ENCODE measurements at places on chromosomes 2 and 18.

DNA sequence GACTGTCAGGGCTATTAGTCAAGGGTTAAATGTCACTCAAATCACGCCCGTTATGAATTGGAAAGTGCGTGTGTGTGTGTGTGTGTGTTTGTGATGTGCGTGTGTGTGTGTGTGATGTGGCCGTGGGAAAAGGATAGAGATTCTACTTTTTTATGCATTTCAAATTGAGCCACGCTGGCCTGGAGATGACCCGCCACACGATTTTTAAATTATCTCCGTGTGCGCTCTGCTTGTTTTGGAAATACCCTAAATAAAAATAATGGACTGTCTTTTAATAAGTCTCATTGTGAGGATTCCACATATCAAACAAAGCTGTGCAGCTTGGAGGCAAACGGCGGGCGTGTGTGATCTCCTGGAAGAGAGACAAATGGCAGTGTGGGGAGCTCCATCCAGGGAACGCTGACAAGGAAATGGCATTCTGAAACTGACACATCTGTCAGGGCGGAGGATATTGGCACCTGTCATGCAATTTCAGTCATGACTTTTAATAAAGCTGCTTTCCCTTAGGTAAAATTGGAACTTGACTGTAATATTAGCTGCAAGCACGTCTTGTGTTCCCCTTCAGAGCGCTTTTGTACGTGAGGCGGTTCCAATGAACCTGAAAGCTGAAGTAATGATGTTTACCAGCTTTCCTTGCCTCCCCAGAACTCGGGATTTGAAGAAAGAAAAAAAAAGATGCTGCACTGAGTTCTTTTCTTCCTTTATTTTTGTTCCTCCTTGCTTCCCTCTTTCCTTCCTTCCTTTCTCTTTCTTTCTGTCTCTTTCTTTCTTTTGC, 381.8 kb upstream of the SMIM21 start:
- DNase-seq: no peak

- no peak for DNase-seq
Observed at GRCh38 chr2:216765761-216766262, 70.5 kb upstream of the IGFBP5 start.

GRCh38 chr2:233598952-233599351, 18.5 kb upstream of the UGT1A8 start:
- no peak for DNase-seq

- DNase-seq: no peak
Observed at GRCh38 chr2:202064171-202064880, 8.7 kb upstream of the KIAA2012 start.

DNA sequence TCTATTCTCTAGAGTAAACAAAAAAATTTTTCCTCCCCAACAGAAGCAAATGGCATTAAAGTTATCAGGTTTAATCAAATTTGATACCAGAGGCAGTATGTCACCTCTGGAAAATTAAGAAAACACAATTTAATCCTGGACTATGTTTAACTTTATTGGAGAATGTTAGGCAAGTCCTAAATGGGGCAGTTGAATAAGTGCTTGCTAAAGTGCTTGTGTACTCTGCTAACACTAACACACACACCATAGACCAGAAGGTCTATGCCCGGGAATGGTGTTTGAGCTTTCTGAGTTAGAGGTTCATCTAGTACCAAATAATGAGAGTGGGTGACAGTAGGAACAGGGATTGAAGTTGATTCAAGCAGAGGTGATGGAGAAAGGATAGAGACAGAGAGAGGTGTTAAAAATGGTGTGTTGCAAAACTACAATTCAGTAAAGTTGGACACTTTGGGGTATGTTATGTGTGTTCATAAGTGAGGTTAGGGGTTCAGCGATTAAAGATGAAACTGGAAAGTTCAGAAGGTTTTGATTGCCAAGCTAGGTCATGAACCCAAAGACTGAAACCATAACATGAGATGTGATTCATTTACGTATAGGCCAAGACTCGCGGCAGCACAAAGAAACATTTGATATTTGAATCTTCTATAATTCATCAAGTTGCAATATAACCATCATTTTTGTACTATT, 40.5 kb upstream of the PEX13 start:
- no peak for DNase-seq

DNA sequence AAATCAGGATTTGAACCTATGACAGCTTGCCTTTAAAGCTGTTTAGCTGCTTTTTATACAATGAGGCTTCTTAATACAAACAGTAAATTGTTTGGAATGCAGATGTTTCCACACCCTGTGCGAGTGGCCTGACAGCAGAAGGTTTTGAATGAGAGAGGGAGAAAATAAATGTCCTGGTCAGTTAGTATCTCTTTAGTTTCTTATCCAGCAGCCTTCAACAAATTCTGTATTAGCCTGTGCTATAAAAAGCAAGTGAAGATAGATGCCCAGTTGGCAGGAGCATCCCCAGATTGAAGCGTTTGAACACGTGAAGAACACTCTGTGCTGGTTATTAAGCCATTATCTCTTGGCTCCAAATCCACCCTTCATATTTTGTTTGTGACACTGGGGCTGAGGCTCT, 70.6 kb downstream of the CERS6 start:
- DNase-seq: no peak

DNA sequence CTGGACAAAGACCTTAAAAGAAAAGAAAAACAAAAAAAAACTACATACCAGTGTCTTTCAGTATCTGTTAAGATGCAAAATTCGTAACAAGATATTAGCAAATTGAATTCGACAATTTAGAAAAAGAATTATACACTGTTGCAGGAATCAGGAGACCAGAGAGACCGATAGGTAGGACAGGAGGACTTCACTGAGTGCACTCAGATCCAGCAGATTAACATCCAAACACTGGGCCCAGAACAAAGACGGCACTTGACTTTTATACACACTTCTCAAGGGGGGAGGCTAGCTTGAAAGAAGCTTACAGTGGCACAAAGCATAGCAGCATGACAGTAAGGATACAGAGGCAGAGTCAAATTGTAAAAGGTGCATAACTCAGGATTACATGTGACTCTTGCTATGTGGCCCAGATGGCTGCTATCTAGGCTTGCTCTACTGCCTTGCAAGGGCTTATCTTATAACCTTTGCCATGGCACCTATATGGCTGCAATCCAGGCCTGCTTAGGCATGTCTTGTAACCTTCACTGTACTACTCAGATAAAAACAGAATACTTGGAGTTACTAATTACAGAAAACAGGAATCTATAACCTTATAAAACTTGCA, 507.3 kb upstream of the LRRTM4 start:
- DNase-seq: no peak

- no peak for DNase-seq
Observed at GRCh38 chr2:33272001-33272400, 204.4 kb upstream of the RASGRP3 start.

GRCh38 chr2:44290261-44290660, 15.0 kb downstream of the SLC3A1 start:
- no peak for DNase-seq

GRCh38 chr18:78542204-78542603, 437.4 kb upstream of the SALL3 start:
- DNase-seq: no peak

DNA sequence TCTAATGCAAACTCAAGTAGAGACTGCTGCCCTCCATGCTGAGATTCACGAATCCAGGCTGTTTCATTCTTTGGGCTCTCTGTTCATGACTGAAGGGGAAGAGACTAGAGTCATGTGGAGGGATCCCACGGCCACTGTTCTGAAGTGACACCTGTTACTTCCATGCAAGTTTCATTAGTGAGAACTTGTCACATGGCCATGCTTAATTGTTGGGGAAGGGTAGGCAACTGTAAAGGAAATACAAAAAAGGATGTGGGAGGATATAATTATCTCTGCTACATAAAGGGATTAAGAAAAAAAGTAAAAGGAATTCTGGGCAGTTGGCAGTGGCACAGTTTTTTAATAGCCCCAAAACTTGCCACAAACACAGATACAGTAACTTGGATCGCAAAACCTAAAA, 28.0 kb upstream of the PSME4 start:
- no peak for DNase-seq

GRCh38 chr18:39406941-39407340, 1841.3 kb upstream of the CELF4 start:
- DNase-seq: no peak

- no peak for DNase-seq
Observed at GRCh38 chr2:152468899-152469692, 134.1 kb downstream of the FMNL2 start.

DNA sequence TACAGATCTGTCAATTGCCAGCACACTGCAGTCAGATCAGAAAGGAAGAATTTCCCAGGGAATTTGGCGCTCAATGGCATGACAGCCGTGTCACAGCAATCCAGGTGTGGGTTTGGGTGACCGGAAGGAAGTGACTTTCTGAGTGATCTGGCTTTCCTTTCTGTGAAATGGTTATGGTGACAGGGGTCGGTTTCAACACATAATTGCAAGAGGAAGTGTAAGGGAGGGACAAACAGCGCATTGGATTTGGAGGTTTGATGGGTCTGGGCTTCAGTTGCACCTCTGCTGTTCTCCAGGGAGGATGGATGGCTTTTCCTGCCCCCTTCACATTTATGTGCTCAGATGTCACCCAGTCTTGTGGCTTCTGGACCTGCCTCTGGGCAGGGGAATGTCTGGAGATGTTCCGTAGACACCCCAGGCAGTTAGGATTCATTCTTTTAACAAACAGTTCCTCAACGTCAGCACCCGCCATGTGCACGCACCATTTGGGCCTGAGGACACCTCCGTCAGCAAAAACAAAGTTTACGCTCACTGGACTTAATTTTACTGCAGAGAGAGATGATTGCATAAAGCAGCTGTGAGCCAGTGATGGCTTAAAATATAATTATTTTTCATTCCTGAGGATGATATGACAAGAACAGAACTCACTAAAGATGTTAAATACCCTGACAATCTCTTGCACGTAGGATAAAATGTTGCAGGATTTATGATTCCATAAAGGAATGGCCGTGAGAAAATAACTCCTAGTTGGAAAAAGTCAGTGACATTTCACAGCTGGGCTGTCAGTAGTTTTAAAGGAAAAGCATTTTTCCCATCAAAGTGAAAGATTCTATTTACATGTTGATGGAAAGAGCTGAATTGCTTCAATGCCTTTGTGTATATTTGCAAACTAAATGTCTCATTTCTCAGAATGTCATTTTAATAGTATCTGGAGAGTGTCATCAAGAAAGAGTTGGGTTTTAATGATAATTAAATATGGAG, 36.9 kb downstream of the MBP start:
- DNase-seq: no peak

DNA sequence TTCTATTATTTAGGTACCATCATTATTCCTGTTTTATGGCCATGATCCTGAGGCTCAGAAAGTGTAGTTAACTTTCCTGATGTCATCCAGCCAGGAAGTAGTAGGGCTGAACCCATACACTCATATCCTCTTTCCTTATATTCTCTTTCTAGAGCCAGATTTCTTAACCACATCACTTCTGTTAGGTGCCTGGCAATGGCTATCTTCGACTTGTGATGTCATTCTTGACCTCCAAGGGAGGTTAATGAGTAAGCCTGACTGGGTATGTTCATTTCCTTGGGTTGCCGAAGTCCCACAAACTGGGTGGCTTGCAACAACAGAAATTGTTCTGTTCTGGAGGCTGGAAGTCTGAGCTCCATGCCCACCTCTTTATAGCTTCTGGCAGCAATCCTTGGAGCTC, 43.4 kb downstream of the ITGB6 start:
- DNase-seq: no peak

GRCh38 chr2:54419388-54419787, 36.7 kb upstream of the SPTBN1 start:
- DNase-seq: no peak

DNA sequence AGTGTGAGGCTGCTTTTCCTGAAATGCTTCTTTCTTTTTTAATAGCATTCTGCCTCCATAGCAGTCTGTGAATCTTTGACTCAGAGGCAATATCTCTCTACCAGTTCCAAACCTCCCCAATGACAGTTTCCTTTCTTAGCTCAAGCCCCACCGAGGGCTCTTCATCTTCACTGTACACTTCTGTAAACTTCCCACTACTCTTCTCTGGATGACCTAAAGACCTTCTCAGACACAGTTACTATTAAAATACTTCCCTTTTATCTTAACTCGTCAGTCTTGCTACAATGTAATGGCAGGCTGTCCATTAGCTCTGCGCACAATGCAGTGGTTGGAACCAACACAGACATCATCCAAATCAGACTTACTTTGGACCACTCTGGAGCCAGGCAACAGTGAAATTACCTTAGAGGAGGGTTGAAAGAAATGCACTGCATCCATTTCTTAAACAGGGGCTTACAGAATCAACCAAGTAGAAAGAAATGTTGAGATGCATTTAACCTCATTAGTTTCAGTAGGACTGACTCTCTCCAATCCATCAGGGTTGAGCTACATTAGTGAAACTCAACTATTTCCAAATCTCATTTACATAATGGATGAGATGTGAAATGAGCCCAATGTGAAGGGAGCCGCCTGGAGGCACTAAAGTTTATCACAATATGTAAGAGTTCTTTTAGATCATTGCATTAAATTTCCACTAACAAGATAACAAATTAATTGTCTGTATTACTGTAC, 343.8 kb downstream of the SETBP1 start:
- no peak for DNase-seq

DNA sequence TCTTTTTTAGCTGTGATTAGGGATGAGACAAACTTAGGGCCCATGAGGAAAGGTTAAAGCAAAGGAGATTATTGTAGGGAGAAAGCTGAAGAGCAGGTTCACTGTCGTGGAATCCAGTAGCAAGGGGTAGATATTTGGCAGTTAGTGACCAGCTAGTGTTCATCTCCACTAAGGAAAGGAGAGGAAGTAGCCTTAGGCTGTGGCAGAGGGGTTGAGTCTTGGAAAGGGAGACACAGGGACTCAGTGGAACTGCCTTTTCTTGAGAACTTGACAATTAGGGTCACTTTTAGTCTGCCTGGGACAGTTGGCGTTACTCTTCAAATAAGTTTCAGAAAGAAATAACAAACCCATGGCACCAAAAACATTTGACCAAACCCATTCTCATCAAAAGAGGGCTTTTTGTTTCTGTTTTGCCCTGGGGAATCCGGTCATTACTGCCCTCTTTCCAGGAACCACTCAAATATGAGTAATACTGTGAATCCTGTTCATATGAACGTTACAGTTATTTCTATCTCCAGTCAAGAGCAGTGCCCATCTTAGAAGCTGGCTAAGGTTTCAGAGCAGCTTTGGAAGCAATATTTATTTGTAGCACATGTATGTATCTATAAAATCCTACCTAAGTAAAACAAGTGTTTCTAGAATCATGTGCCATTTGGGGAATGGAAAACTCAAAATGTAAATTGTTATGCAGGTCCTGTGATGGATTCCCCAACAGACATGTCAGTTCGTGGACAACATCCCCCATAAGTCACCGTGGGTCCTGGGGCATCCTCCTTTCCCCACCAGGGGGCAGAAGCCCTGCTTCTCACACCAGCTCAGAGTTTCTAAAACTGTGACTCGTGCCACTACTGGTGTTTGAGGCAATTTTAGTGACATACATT, 77.3 kb upstream of the PHLPP1 start:
- peak; percentile 17 for DNase-seq

- DNase-seq: no peak
Observed at GRCh38 chr2:25977768-25978167, 4.5 kb downstream of the KIF3C start.
